Stimulated activated CD8-positive, alpha-beta memory T cell treated with anti-CD3 and anti-CD28 coated beads, Interleukin-15, amount 100 ng/mL, for 24 hours (primary cell): ENCODE measurements at places on chromosomes 2 and 18.
A peak's percentile ranks its signal among the peaks of the same experiment; 100 is the strongest.

DNA sequence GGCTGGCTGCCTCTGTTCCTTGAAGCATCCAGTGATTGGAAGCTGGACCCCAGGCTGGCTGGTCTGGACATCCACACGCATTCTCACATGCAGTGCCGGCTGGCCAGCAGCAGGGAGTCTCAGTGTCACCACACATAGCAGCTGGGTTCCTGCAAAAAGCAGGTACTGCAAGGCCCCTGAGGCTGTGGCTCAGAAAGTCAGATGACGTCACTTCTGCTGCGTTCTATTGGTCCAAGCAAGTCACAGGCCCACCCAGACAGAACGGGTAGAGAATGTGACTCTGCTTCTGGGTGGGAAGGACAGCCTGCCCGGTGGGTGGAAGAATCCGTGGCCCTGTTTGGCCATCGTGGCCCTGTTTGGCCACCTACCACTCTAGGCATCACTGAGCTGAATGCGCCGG lies 51.3 kb upstream of the SPP2 start:
- no peak for DNase-seq

GRCh38 chr18:23684515-23685197 lies 4.6 kb upstream of the LAMA3 start:
- DNase-seq, result no peak

DNA sequence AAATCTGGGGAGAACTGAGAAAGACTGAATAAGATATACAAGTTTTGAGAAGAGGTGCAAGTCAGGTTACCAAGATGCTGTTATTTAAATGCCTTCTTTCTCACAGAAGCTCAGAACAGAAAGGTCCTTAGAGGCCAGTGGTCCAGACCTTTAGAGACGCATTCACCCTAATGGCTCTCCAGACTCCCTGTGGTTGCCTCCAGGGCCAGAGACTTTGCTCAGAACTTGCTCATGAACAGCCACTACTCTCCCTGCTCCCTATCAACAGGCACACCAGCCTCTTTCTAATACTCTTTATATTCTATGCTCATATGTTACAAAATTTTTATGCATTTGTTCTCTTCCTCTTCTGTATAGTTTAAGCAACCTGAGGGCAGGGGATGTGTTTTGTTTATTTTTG lies 349.0 kb upstream of the TNP1 start:
- DNase-seq, result no peak

DNA sequence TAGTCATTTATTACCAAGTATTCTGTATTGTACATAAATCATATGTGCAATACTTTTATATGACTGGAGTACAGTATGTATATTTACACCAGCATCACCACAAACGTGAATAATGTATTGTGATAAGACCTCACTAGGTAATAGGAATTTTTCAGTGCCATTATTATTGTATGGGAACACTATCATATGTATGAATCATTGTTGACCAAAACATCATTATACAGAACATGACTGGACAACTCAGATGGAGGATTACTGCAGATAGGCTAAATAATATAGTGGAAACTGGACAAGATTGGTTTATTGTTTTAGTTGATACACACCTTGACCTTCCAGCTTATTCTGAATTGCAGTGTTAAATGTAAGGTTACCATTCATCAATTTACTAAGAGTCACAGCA lies 33.4 kb downstream of the VAPA start:
- no peak for DNase-seq

DNA sequence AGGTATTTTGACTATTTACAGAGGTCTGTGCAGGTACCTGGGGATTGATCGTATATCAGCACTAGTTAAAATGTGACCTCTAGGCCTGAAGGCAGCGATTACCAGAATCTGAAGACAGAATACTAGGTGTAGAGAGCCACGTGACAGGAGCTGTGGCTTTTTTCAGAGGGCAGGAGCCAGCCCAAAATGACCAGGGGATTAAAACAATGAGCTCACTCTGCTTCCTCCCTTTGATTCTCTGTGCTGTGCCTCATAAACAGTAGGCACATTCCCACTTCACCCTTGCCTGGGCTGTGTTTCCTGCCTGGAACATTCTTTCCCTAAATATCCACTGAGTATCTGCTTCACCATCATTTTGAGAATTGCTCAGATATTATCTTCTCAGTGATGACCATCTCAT lies 15.2 kb downstream of the ITGAV start:
- no peak for DNase-seq

DNA sequence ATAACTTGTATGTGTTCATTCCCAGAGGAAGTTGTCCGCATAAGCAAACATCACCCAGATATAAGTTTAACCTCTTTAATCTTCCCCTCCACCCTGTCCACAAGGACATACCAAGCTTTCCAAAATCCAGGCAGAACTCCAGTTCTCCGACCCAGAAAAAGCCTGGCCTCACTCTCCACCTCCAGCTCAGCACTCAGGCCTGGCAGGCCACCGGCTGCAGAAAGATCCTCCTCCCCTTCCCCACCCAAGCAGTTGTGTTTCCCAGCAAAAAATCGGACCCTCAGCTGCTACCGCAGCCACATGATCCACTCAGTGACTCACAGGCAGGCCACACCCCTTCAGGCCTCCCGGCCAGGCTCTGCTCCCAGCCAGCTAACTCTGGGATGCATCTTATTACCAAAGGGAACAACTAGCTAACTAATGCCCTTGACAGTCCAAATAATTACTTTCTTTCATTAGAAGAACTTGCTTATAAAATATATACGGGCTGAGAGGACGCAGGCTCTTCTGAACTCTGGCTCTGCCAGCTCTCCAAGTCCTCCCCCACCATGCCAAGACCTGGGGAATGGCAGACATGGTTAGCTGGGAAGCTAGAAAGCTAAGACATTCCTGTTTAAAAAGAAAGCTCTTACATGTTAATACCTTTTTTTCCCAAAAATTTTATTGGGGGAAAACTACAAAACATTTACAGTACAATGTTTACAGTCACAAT lies 4.5 kb downstream of the ZFP36L2 start:
- peak; percentile 35 for DNase-seq

- no peak for DNase-seq
Measured at GRCh38 chr2:37706334-37707183, 35.1 kb upstream of the CDC42EP3 start.

DNA sequence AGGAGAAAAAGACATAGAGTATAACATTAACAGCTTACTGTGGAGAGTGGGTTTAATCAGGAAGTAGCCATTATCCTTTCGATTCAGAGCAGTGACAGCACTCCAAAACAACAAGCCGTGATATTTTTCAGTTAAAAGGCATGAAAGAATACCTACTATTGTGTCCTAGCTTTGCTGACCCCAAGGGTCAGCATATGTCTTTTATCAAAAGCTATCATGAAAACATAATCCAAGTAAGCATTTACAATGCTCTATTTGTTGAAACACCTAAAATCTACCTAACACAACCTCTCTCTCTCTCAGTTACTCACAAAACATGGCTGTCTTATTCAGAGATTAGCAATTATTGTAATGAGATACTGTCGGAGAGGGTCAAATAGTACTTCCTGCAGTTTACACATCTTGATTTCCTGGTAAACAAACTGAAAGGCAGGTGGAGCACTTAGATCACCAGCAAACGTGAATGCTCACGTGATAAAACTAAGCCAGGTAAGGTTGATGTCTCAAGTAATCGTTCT lies 100.0 kb downstream of the BAZ2B start:
- no peak for DNase-seq

DNA sequence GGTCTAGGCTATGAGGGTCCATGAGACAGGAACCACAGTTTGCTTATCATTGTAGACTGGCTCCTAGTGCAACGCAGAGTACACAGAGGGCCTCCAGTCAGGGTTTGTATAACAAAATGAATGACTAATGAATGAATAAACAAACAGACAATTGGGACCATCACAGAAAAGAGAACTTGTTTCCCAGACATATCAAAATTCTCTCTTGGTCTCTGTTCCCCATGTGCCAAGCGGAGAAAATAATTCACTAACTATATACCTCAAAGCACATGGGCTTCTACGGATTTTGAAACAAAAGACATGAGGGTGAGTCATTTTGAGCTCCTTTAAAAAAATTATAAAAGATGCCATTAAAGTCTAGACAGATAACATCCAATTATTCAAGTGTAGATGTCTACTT lies 28.0 kb downstream of the INO80C start:
- DNase-seq, result no peak

DNA sequence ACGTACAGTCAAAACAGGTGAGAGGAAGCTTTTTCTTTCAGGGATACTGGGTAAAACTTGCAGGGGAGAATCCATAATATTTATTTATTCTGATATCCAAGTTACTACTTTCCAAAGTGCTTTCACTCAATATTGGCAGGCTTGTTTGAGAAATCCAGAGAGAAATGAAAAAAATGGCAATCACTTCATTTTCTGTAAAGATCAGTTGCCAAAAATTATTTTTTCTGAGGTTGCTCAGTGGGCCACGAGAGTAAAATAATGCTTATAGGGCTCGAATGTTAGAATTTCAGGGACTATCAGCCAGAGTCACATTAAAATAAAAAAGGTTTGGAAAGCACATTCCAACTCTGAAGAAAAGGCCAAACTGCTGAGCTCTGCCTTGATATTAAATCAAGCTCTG lies 324.6 kb upstream of the RND3 start:
- DNase-seq, result no peak

DNA sequence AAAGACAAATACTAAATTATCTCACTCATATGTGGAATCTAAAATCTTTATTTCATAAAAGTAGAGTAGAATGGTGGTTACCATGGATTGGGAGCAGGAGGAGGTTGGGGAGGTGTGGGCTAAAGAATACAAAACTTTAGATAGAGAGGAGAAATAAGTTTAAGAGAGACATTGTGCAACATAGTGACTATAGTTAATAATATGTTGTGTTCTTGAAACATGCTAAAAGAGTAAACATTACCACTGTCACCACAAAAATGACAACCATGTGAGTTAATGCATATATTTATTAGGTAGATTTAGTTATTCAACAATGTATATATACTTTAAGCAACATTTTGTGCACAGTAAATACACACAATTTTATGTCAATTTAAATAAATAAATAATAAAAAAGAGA lies 128.5 kb upstream of the COL3A1 start:
- no peak for DNase-seq

- DNase-seq, result no peak
Measured at GRCh38 chr2:162328424-162329157, 10.1 kb upstream of the IFIH1 start.

DNA sequence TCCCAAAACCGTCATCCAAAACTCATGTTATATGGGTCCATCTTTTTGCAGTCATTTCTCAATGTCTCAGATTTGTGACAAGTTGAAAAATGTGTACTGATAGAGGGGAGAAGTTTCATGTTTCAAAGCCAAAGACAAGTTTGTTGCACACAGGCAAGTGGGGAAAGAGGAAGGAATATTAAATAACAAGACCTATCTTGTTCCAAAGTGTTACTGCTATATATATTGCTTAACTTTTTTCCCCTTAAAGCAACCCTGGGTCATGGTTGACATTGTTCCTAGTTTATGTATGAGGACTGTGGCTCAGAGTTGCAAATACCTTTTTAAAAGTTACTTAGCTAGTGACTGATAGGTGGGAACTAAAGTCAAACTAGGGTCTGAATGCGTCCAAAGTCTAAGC lies 1.7 kb downstream of the ITGA4 start:
- DNase-seq, result no peak

DNA sequence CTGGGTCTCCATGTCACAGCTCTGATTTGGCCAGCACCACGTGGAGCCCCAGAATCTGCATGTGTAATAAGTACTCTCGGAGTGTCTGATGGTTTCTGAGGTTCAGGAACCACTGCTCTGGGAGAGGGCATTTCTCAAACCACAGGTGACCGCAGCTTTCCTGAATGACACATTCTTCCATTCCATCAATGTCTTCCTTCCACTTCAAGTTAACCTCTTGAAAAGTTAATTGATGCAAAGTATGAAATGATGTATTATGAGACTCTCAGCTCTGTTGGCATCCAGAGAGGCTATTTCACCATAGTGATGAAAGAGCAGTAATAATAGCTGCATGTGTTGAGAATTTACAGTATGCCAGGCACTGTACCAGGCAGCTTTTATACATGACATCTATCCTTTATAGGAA lies 61.3 kb upstream of the CRIM1 start:
- no peak for DNase-seq

GRCh38 chr18:63149302-63149587 lies 170.3 kb downstream of the BCL2 start:
- no peak for DNase-seq

DNA sequence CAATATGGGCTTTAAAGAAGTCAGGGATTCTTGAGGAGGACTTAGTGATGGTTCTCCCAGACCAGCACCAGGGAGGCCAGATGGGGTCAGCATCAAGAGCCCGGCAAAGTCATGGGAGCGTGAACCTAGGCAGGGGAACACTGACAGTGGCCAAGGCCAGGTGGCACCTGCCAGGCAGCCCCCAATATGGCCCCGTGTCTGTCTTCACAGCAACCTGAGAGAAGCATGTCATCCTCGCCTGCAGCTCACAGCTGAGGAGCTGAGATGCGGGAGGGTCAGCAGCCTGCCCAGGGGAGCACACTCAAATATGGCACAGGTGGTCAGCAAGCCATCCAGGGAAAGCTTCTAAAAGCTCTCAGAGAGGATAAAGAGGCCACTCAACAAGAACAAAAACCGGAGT lies 105.7 kb upstream of the GPC1 start:
- DNase-seq, result no peak

- DNase-seq, result no peak
Measured at GRCh38 chr2:237731663-237732062, 66.9 kb upstream of the RBM44 start.

- DNase-seq, result no peak
Measured at GRCh38 chr2:238924796-238925195, 76.9 kb downstream of the TWIST2 start.

DNA sequence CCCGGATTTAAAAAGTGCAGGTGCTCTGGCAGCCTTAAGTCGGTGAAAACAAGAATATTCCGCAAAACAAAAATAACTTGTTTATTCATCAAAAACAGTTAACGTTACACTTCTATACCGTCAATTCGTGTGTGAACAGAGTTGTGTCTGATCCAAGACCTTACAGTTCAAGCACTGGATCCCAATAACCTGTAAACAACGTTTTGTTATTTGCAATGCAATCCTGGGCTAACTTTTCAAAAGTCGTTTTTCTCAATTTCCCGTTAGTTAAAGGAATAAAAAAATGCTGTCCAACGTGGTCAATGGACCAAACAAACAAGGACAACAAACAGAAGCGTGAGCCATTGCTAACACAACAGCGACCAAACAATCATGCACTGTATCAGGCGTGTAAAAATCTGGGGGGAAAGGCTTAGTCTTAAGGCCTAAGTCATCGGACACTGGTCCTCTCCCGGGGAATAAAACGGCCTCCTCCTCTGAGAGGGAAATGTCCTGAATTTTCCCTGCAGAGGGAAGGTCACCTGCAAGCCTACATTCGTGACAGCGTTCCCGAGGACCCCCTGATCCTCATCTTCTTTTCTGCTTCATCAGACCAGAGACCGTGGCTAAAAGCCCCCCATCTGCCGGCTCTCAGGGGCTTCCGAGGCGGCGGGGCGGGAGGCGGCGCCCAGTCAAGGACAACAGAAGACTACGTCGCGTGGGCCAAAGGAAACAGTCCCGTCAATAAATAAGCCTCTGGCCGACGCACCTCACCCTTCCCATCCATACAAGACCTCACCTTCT lies 490 bp downstream of the NDUFS1 start:
- no peak for DNase-seq
